ENCODE measurements at places on chromosomes 16 and 17. TPM values are rescaled to one million over a fixed set of nuclear protein-coding genes. Genes with fewer than 3 reads are reported as not detected.

DNA sequence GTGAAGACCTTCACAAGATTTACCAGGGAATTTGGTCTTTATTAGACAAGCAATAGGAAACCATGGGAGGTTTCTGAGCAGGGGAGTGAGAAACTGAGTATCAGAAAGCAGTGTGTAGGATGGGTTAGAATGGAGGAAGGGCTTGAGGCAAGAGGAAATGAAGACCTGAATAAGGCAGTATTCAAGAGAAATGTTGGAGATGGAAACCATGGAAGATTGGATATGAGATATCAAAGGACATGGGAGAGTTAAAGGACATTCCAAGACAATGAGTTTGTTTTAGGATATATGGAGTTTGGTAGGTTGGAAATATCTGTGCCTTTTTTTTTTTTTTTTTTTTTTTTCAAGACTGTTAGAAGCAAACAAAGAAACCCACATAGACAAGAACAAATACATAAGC, 21.3 kb upstream of the FAM20A start:
- no peaks in the 10 kb centered on the region for H3K36me3 ChIP-seq
- peaks cover 3% of the 10 kb centered on the region for H3K27me3 ChIP-seq
- H3K27ac ChIP-seq = no peak overlapping the region
- no peak for DNase-seq
- no peak overlapping the region for H3K4me3 ChIP-seq
- H3K4me1 ChIP-seq = no peaks in the 10 kb centered on the region

DNA sequence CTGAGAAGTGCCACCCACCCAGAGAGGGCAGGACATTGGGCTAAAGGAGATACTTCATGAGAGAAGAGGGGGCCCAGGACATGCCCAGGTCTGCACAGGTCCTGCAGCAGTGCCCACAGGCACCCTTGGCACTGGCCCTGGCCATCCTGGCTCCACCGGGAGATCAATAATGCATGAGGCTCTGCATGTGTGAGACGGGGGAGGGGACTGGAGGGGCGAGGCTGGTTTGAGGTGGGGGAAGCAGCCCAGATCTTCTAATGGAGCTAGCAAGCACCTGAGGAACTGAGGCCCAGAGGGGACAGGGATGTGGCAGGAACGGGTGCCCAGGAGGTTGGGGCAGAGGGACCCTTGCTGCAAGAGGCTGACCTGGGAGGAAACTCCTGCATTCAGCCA, 567 bp downstream of the OSBPL7 start:
- no peaks in the 10 kb centered on the region for H3K27me3 ChIP-seq
- peaks cover 63% of the 10 kb centered on the region for H3K36me3 ChIP-seq
- no peak for DNase-seq
- H3K4me3 ChIP-seq = peak overlapping the region; percentile 78
- H3K4me1 ChIP-seq = peaks cover 23% of the 10 kb centered on the region

DNA sequence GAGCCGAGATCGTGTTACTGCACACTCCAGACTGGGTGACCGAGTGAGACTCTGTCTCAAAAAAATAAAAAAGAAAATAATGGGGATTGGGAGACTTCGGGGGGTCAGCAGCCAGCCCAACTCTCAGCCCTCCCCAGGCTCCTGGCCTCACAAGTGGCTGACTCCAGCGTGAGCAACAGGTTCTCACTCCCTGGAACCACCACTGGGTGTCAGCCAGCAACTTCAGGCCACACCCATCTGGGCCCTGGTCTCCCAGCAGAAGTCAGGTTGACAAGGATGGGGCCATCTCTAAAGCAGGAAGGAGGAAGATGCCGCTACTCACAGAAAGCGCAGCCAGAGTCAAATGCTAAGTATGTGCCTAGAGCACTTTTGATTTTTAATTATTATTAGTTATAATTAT, 139.4 kb downstream of the C16orf78 start:
- H3K27me3 ChIP-seq = no peaks in the 10 kb centered on the region
- DNase-seq = no peak
- H3K4me1 ChIP-seq = no peaks in the 10 kb centered on the region
- H3K36me3 ChIP-seq = no peaks in the 10 kb centered on the region

GRCh38 chr17:18267927-18268711, 7.7 kb downstream of the MIEF2 start:
- DNase-seq = no peak
- no peak overlapping the region for H3K27ac ChIP-seq
- H3K27me3 ChIP-seq = no peaks in the 10 kb centered on the region
- no peak overlapping the region for H3K4me3 ChIP-seq

GRCh38 chr17:83054518-83055125, 24.8 kb upstream of the METRNL start:
- no peaks in the 10 kb centered on the region for H3K36me3 ChIP-seq
- H3K27ac ChIP-seq = no peak overlapping the region
- no peaks in the 10 kb centered on the region for H3K27me3 ChIP-seq
- H3K4me3 ChIP-seq = no peak overlapping the region
- H3K4me1 ChIP-seq = peaks cover 15% of the 10 kb centered on the region
- no peak for DNase-seq

DNA sequence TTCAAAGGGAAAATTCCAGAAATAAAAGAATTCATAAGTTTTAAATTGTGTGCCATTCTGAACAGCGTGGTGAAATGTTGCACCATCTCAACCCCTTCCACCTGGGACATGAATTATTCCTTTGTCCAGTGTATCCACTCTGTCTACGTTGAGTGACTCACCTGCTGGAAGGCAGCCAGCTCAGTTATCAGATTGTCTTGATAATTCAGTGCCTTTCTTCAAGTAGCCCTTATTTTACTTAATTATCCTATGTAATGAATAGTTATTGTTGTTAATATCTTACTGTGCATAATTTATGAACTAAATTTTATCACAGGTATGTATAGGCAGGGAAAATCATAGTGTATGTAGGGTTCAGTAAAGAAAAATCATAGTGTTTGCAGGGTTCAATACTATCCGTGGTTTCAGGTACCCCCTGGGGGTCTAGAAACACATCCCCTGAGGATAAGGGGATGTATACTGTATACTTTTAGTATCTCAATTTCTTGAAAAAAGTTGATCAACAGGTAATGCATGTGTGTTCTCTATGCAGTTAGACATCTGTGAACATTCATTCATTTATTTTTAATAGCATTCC, 7.7 kb upstream of the PCTP start:
- H3K27ac ChIP-seq = no peak overlapping the region
- DNase-seq = no peak
- H3K27me3 ChIP-seq = no peaks in the 10 kb centered on the region
- H3K4me3 ChIP-seq = no peak overlapping the region
- no peaks in the 10 kb centered on the region for H3K36me3 ChIP-seq

- H3K27ac ChIP-seq = no peak overlapping the region
- H3K4me1 ChIP-seq = no peaks in the 10 kb centered on the region
- no peak for DNase-seq
These were observed 14.5 kb downstream of the RPRML start for GRCh38 chr17:46964315-46965265.

GRCh38 chr16:4052096-4052495, 64.1 kb downstream of the ADCY9 start:
- H3K36me3 ChIP-seq = no peaks in the 10 kb centered on the region
- H3K4me1 ChIP-seq = no peaks in the 10 kb centered on the region
- no peak for DNase-seq
- H3K27me3 ChIP-seq = no peaks in the 10 kb centered on the region
- no peak overlapping the region for H3K4me3 ChIP-seq
- no peak overlapping the region for H3K27ac ChIP-seq

- peak overlapping the region; percentile 2 for H3K27ac ChIP-seq
- H3K27me3 ChIP-seq = no peaks in the 10 kb centered on the region
- no peak overlapping the region for H3K4me3 ChIP-seq
- H3K36me3 ChIP-seq = peaks cover 72% of the 10 kb centered on the region
- H3K4me1 ChIP-seq = peaks cover 7% of the 10 kb centered on the region
These were observed 4.1 kb upstream of the KCTD11 start for GRCh38 chr17:7347630-7348477.

DNA sequence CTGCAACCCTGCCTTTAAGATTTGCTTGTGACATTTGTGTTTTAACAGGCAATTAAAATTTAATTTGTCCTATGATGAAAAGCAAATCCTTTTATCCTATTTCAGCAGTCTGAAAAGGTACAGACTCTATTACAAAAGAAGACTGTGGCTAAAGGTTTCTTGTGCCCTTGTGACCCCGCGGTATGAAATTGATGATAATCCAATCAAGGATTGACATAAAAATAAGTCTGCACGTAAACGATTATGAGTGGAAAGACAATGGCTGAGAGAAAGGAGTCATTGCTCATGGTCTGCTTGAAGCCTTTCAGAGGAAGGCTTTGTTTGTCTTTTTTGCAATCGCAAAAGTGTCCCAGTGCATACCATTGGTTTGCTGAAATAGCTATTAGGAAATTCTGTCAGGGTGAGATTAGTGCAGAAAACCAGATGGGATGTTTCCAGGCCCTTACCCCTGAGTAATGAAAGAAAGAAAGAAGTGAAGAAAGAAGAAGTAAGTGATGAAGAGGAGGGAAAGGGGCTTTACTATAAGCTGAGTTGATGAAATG, 867.8 kb upstream of the CDH8 start:
- H3K4me1 ChIP-seq = no peaks in the 10 kb centered on the region
- H3K27me3 ChIP-seq = no peaks in the 10 kb centered on the region
- H3K36me3 ChIP-seq = no peaks in the 10 kb centered on the region
- H3K27ac ChIP-seq = no peak overlapping the region
- H3K4me3 ChIP-seq = no peak overlapping the region

GRCh38 chr16:22977294-22977697, 163.3 kb downstream of the HS3ST2 start:
- no peaks in the 10 kb centered on the region for H3K36me3 ChIP-seq
- H3K27me3 ChIP-seq = no peaks in the 10 kb centered on the region
- no peaks in the 10 kb centered on the region for H3K4me1 ChIP-seq
- DNase-seq = no peak

- H3K36me3 ChIP-seq = no peaks in the 10 kb centered on the region
- DNase-seq = no peak
- H3K27me3 ChIP-seq = no peaks in the 10 kb centered on the region
- no peaks in the 10 kb centered on the region for H3K4me1 ChIP-seq
- H3K4me3 ChIP-seq = no peak overlapping the region
- H3K27ac ChIP-seq = no peak overlapping the region
These were observed 47.9 kb downstream of the SNX29 start for GRCh38 chr16:12024429-12024828.

DNA sequence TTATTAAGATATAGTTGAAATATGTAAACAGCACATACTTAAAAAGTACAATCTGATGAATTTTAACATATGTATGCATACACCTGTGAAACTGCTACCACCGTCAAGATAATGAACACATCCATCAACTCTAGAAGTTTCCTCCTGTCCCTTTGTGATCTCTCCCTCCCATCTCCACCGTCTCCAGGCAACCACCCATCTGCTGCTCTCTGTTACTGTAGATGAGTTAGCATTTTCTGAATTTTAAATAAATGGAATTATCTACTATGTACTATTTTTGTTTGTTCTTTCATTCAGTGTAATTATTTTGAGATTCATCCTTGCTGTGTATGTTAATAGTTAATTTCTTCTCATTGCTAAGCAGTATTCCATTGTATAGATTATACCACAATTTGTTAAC, 40.2 kb upstream of the SMPD3 start:
- H3K27ac ChIP-seq = no peak overlapping the region
- H3K27me3 ChIP-seq = no peaks in the 10 kb centered on the region
- H3K4me1 ChIP-seq = no peaks in the 10 kb centered on the region

PRSS33 gene
- not detected for polyA plus RNA-seq

GH1 gene
- polyA plus RNA-seq = not detected

KCNH6 gene
- polyA plus RNA-seq = not detected

TMC7 gene
- polyA plus RNA-seq = not detected

CCL1 gene
- not detected for polyA plus RNA-seq

Data from naive thymus-derived CD4-positive, alpha-beta T cell (primary cell).